ENCODE measurements at places on chromosomes 3 and 15.
A peak's percentile ranks its signal among the peaks of the same experiment; 100 is the strongest.

- no peak for DNase-seq
These were observed 42.3 kb downstream of the FGD5 start for GRCh38 chr3:14861031-14861430.

GRCh38 chr15:65049418-65049840 lies 4.2 kb downstream of the SLC51B start:
- DNase-seq, result peak; percentile 86

GRCh38 chr15:37015451-37015850 lies 84.9 kb downstream of the MEIS2 start:
- DNase-seq, result no peak

DNA sequence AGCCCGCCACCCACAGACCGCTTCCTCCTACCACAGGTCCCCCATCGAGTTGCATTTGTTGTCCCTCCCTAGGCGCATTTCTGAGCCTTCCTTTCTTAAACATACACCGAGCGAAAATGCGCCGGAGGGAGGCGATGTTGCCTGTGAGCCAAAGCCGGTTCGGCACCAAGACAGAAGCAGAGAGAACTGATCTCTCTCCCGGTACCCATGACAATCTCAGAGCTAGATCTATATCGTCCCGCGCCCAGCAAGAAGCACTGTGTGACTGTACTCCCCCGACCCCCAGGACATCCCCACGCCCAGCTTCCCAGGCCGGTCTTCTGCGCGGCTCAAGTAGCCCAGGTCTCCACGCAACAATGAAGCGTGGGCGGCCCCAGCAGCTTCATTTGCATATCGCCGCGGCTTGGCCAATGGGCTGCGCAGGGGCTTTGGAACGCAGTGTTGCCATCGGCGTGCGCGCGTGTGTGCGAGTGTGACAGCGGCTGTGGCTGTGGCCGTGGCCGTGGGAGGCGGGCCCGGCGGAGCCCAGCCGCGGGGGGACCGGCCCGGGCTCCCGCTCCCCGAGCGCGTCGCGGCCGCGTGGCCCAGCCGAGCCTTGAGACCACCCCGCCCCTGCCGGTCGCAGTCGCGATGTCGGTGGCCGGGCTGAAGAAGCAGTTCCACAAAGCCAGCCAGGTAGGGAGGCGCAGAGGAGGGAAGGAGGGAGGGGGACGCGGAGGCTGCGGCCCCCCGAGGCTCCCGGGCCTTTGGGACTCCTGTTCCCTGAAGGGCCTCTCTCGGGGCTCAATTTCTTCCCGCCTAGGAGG lies at the start of gene SH3GL3:
SH3GL3 (plus strand) TSS at position 438 of the 806 bp plus-strand sequence; CDS start at position 631, 193 bp downstream.
- peak; percentile 22 for DNase-seq

DNA sequence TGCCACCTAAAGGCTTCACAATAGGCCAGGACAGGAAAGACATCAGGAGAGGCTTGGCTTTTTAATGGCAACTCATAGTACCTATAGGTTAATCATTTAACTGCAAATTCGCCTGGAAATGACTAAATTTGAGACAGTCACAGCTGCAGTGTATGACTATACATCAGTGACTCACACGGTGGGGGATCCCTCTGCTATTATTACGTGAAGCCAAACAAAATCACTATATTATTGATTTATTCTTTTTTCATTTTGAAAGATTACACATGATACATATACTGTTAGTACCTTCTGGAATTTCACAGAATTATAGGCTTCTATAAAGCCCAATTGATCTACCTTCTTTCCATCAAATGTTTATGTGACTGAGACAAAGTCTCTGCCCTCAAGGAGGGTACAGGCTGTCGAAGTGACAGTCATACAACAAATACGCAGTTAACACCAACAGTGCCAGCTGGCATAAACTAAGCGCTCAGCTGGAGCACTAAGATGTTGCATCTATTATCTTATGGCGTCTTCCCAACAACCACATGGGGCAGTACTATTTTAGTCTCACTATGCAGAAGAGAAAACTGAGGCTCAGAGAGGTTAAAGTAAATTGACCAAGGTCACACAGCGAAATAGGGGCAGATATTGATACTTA lies 82.0 kb upstream of the LMOD3 start:
- DNase-seq, result no peak

- no peak for DNase-seq
These were observed 376.9 kb upstream of the RASGRP1 start for GRCh38 chr15:38941399-38941953.

DNA sequence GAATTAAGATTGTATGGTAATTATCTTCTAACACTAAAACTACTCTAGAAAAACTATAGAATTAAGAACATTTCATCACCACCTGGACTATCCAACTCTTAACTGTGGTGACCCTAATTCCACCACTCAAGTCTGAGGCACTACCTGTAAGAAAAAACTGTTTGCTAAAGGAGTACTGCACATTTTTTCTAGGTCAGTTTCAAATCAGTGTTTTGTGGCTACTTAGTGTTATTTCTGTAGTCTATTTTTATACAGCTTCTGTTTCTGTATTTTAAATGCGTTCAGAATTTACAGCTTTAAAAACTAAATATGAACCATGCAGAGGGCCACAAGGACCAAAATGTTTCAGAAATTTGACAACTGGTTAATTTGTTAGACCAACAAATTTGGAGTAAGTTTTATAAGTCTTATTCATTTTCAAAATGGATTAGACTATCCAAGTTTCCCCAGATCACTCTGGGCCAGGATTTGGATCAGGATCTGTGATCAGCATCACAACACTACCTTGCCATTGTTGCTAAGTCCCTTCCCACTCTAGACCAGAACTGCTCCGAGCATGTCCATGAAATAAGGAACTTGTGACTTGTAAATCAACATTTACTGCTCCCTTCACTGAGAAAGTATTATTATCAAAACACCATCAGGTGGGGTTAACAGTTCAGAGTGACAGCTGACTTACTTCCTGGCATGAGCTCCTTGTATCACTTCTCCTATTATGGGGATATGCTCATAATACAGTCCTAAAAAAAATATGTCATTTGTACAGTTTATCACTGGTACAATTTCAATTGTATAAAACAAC lies 8.6 kb downstream of the GLT8D1 start:
- no peak for DNase-seq

- no peak for DNase-seq
These were observed 3.8 kb upstream of the OR4F15 start for GRCh38 chr15:101808201-101808600.

GRCh38 chr15:77479015-77479414 lies 58.3 kb downstream of the HMG20A start:
- DNase-seq, result no peak

GRCh38 chr15:61639491-61639890 lies 410.4 kb upstream of the RORA start:
- no peak for DNase-seq

DNA sequence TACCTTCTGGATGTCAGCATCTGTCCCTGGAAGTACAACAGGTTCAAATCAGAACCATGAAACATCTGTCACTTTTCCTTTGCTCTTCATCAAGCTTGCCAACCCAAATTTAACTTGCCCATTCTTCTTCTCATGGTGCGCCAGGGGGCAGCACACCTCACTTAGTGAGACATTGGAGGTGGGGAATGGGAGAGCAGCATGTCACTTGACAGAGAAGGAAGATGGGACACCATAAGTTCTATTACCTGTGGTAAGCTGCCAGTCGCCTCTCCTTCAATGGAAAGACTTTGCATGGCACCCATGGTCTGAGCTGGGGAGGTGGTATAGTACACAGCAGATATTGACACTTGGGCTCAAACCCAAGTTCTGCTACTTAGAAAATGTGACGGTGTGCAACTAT lies 2.9 kb downstream of the SCN5A start:
- DNase-seq, result no peak

- DNase-seq, result no peak
These were observed 1.1 kb downstream of the MITF start for GRCh38 chr3:69740103-69741021.
